NCI-H524 (cell line): ENCODE measurements at places on chromosomes 2 and 18.
A peak's percentile ranks its signal among the peaks of the same experiment; 100 is the strongest.

DNA sequence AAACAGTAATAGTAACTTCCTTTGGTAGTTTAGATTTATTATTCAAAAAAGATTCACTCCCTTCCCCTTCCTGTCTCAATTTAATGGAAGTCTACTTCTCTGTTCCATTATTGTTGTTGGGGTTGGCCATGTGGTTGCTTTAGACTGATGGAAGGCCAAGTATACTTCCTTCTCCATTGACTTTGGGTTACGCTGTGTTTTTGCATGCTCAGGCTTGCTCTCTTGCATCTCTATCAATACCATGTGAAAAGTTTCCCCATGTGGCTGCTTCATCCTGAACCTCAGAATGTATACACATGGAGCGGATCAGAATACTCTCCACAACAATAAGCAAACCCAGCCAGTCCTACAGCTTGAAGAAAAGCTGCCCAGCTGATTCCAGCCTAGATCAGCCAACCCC lies 20.3 kb downstream of the CFAP210 start:
- DNase-seq = no peak

DNA sequence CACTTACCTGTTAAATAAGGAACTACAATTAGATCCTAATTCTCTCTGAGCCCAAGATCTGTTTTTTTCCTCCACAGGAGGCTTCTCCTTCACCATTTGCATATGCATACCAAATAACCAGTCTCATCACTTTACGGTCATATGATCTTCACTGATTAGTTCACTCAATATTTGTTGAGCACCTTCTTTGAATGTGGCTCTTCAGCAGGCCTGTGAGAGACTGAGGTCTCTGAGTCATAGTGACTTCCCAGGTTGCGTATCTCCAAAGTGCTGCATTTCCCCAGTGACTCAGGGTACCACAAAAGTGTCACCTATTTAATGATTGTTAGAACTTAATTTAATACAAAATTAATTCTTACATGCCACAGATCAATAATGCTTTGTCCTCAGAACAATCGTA lies 108.8 kb upstream of the TRIB2 start:
- no peak for DNase-seq

GRCh38 chr2:106653465-106653864 lies 166.3 kb downstream of the CD8B2 start:
- DNase-seq = no peak

- DNase-seq = no peak
Measured at GRCh38 chr2:85326406-85327159, 1.2 kb downstream of the TGOLN2 start.

GRCh38 chr2:240199133-240199870 lies 58.8 kb upstream of the OTOS start:
- no peak for DNase-seq

DNA sequence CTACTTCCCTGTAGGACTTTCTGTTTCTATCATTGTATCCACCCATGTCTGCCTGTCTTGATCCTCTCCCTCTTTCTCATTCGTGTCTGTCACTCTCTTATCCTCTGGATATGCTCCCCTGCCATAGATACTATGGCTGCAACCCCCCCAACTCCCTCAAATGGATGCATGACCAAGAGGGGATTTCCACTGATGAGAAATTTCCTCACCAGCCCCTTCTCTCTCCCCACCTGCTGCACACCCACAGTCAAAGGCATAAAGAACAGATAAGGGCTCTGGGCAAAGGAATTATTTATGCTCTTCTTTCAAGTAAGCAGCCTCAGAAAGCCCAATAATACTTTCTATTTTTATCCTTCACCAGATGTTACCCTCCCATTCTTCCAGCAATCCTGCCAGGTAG lies 121.3 kb downstream of the FOXI3 start:
- no peak for DNase-seq

DNA sequence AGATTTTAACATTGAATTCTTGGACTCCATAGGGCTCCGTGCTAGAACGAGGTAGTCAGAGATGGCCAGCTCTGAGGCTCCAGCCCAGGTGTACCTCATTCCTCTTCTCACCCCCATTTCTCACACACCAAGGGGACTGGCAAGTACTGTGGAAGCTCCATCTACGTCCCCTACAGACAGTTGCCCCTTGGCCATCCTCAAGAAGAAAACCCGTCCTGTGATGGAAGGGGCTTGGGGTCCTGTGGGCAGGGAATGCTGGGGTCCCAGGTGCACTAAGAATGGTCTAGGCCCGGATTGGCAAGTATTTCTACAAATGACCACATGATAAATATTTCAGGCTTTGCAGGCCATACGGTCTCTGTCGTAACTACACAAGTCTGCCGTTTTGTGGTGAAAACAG lies 110.3 kb downstream of the PDCL3 start:
- DNase-seq = no peak

- no peak for DNase-seq
Measured at GRCh38 chr2:230865307-230865765, 594 bp downstream of the ITM2C start.

GRCh38 chr2:130755256-130756052 lies at the start of gene AMER3:
AMER3 (plus strand) TSS chr2:130755540; CDS start chr2:130762073, 6,533 bp downstream.
- peak; percentile 61 for DNase-seq

DNA sequence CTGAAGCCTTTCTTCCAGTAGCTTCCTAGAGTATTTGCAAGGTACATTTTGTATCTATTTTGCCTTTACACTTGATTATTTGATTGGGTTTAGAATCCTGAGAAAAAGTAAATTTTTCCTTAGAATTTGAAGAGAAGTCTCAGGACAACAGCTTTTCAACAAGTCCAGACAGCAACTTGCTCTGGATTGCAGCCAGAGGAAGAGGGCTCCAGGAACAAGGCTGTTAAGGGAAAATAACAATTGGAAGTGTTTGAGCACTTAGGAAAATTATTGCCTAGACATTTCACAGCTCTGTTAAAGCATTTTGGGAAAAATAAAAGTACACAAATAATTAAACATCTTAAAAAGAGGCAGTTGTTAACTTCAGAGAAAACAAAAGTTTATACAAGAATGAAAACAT lies 58.3 kb upstream of the RAPGEF4 start:
- DNase-seq = no peak

DNA sequence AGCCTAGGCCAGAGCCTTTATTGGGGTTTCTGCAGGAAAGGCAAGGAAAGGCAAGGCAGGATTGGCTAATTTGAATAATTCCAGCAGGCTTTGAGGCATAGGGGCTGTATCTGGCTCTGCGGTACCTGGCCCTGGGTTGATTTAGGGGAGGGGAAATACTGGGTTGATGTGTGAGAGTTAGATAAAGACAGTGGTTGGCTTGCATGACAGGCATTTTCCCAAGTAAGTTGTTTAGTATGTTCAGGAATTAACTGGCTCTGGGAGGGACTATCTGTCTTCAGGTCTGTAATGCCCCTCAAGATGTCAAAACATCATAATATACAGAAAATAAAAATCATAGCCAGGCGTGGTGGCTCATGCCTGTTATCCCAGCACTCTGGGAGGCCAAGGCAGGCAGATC lies 98.7 kb downstream of the UBR3 start:
- no peak for DNase-seq
